Smooth muscle cell of the pulmonary artery (primary cell): ENCODE measurements at places on chromosomes 2 and 18. TPM values are rescaled to one million over a fixed set of nuclear protein-coding genes. Genes with fewer than 3 reads are reported as not detected.

DAW1 gene
- 2.0 and 2.5 TPM in 2 replicates for total RNA-seq

ANKRD23 gene
- 1.7 TPM in 2 replicates for total RNA-seq

FOXI3 gene
- not detected in 2 replicates for total RNA-seq

GIGYF2 gene
- 56.7 and 59.4 TPM in 2 replicates for total RNA-seq

GRHL1 gene
- total RNA-seq = 0.20 and 0.33 TPM in 2 replicates

KCNG2 gene
- total RNA-seq = not detected in 2 replicates

NLRC4 gene
- 0.03 TPM in 1 of 2 replicates, not detected in the other for total RNA-seq

AQP12A gene
- not detected in 2 replicates for total RNA-seq

CELF4 gene
- not detected in 2 replicates for total RNA-seq

LCT gene
- under 0.01 and 0.03 TPM in 2 replicates for total RNA-seq

CGREF1 gene
- 30.5 and 40.8 TPM in 2 replicates for total RNA-seq

NCOA1 gene
- 12.7 and 15.5 TPM in 2 replicates for total RNA-seq

PARD6G gene
- 1.4 and 1.7 TPM in 2 replicates for total RNA-seq

VSNL1 gene
- total RNA-seq = 0.66 and 0.72 TPM in 2 replicates

CYBRD1 gene
- total RNA-seq = 265 and 312 TPM in 2 replicates

DYNAP gene
- total RNA-seq = not detected in 2 replicates

MRPL53 gene
- 20.2 and 22.0 TPM in 2 replicates for total RNA-seq

MYL12A gene
- total RNA-seq = 770 and 926 TPM in 2 replicates

SERPINB8 gene
- 11.1 and 14.3 TPM in 2 replicates for total RNA-seq

HOXD4 gene
- total RNA-seq = 0.46 and 4.6 TPM in 2 replicates

LHCGR gene
- total RNA-seq = not detected in 2 replicates

CYP26B1 gene
- 1.1 and 4.9 TPM in 2 replicates for total RNA-seq
